Activated naive CD4-positive, alpha-beta T cell (primary cell): ENCODE measurements at places on chromosomes 11 and 22.

DNA sequence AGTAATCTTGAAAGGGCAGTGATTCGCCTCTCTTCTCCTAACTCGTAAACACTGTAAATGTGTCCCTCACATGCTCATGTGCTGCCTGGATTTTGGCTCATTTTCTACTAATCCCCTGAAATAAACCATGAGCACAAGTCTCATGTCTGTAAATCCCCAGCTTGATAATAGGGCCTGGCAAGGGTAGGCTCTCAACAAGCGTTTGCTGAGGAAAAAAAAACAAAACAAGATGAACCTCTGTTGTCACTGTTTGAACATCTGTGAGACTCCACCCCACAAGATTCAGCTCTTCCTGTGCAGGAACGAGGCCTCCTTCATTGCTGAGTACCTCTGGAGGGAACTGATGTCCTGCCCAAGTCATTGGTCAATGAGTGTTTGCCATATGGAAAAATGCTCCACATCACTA, 4.5 kb upstream of the CYB5R2 start:
- DNase-seq: no peak

DNA sequence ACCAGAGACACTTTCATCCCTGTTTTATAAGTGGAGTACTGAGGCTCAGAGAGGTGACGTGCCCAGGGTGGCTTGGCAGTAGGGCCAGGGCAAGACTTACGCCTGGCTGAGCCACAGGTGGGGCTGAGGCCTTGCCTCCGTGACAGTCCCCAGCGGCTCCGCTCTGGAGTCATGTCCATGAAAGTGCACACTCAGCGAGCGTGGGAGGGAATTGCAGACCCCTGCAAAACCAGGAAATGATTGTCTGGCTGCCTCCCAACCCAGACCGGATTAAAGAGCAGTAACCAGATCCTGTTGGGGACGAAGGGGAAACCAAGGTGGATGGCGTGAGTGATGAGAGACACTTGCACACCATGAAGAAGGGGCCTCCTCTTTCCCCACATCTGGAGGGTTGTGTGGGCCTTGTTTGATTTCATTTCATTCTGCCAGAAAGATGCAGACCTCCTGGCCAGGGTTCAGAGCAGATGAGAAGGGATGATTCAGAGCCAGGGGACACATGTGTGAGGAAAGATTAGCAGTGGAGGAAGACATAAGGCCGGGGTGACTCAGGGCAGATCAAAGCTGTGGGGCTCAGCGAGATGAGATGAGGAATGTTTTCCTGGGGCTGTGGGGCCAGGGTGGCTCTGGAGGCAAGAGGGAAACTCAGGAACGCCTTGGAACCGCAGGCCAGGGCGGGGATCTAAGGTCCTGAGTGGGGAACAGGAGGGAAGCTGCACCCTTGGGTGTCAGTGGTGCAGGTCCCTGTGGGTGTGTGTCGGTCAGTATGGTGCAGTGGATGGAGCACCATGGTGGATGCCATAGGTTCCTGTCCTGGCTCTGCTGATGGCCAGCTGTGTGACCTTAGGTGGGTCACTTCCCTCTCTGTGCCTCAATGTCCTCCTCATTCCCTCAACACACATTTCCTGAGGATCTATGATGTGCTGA, 29.9 kb upstream of the LRRC32 start:
- DNase-seq: no peak

GRCh38 chr11:126336138-126336541, 19.3 kb upstream of the ST3GAL4 start:
- DNase-seq: no peak

DNA sequence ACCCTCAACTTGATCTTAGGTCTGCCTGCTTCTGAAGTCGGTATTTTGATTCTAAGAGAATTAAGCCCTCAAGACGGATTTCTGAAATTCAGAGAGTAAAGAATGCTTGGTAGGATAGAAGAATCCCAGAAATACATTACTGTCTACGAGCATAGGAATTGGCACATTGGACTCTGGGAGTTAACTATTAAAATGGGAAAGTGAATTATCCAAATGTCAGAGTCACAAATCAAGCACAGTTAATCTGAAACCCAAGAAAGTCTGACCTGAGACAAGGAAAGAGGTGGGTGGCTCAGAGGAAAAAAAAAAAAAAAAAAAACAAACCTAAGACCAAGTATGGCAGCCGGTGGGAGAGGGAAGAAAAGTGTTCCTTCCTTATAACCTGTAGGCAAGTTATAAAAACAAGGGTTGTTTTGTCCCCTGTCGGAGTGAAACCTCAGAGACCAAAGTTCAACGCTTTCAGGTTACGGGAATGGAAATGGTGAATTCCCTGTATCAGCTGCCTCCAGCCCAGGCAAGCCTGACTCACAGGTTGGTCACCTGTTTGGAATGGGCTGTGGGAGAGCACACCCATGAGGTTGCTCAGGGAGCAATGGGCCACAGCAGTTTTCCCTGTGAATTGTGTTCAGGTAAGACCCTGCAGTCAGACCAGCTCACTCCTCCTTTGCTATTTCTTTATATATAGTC, 139.0 kb downstream of the ETS1 start:
- no peak for DNase-seq

- DNase-seq: no peak
Measured at GRCh38 chr11:46389450-46390330, 1.9 kb downstream of the CHRM4 start.

DNA sequence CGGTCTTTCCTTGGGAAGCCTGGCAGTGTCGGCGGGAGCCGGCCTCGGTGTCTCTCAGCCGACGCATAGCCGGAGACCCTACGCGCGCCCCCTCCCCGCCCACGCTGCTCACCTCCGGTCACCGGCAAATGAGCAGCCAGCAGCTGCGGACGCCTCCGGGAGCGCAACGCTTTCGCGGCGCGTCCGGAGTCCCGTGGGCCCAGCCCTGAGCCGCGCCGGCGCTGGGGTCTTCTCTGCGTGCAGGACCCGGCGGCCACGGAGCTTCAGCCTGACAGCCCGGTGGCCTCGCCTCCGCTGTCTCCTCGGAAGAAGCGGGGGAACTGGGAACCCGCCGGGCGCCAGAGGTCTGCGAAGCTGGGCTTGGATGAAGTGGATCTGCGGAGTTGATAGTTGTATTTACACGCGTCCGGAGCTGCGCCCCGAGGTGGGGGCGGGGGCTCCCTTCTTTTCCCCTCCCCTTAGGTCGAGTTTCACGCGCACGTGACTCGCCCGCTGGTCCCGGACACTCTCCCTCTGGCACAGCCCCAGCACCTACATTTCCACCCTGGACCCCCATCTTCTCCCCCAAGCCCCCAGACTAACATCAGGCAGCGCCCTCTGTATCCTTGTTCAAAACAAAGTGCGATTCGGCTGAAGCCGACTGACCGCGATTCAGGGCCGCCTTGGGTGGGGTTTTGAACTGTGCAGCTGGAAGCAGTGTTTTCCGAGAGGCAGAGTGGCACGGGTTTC, at the start of gene SLC43A1:
SLC43A1 (minus strand) TSS at position 371 of the 729 bp plus-strand sequence. CDS start 1,591 bp downstream, outside the sequence.
- no peak for DNase-seq

GRCh38 chr22:29872989-29873388, 10.0 kb upstream of the MTMR3 start:
- no peak for DNase-seq

DNA sequence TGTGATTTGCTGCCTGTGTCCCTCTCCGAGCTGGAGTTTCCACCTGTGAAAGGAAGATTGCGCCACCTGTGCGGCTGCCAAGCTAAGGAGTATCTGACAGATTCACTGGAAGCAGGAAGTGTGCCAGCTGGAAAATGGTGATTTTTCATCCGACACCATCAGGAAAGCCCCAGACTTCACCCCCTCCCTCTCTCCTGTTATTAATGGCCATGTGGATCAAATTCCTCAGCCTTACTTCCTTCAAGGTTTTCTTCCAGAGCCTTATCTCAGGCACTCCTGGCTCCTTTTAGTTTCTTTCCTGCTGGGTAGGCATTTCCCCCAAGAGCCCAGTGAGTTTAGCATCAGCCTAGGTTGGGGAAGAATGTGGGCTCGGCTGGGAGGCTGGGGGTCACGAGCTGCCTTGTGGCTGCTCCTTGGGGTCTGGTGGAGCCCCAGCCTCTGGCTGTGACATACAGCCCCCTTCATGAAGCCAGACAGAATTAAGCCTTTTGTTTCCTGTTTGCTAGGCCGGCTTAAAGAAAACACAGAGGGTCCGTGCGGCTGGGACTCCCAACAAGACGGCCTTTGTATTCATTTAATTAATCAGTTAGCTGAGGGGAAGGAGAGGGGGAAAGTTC, 37.1 kb downstream of the PKNOX2 start:
- DNase-seq: no peak

- no peak for DNase-seq
Measured at GRCh38 chr11:114162719-114163123, 103.2 kb downstream of the ZBTB16 start.

- no peak for DNase-seq
Measured at GRCh38 chr22:39616781-39617180, 46.2 kb downstream of the CACNA1I start.

DNA sequence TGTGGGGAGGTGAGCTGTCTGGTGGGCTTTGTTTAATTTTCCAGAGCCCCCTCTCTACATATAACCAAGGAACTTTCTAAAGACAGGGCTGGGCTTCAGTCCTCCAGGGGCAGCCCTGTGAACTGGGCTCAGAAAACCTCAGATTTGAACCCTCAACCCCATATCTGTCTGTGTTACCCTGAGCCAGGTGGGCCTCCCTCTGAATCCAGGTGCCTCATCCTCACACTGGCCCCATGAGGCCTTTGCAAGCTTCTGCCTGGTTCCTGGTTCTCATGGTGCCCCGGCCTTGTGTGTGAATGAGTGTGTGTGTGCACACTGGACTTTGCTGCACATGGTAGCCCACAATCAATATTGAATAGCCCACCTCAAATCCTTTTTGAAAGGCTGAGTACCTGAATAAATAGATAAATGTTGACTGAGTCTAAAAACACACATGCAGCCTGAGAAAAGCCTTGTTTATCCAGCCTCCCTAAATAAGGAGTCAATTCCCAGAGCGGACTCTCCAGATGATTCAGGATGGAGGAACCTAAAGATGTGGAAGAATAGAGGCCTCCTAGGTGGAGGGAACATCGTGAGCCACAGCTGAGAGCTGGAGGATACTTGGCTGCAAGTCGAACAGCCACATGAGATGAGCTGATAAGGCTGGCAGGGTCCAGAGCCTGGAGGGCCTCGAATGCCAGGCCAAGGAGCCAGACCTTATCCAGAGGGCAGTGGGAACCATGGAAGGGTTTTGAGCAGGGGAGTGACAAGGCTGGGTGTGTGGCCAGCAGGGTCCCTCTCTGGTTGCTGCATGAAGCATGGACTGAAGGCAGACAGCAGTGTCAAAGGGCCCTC, 28.1 kb upstream of the P2RY2 start:
- no peak for DNase-seq

DNA sequence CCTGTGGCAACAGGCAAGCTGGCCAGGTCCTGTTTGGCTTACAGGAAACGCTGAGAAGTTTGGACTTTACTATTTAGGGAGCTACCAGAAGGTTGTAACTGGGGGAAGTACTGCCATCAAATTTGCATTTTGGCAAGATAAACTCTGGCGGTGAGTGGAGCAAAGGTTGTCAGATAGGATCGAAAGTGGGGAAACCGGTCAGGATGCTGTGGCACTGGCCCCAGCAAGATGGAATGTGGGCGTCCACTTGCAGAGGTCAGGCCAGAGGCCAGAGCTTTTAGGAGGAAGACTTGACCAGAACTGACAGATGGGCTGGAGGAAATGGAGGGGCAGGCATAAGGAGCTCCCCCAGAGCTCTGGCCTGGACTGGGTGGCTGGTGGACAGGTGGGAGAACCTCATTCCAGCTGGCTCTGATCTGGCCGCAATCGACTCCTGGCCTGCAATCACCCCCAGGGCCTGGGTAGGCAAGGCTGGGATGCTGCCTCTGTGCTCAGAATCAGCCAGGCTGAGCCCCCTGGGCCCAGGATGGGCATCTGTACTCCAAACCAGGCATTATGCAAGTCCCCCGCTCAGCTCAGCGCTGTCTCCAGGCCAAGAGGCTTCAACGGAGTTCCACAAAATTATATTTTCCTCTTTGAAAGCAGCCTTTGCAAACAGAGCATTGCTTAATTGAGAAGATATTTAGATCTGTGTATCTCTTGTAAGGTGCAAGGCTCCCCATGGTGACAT, 178.3 kb upstream of the NECTIN1 start:
- no peak for DNase-seq

GRCh38 chr22:32175115-32175514, 16.0 kb upstream of the C22orf42 start:
- no peak for DNase-seq

GRCh38 chr22:23789638-23790037, 2.9 kb downstream of the SMARCB1 start:
- DNase-seq: no peak

DNA sequence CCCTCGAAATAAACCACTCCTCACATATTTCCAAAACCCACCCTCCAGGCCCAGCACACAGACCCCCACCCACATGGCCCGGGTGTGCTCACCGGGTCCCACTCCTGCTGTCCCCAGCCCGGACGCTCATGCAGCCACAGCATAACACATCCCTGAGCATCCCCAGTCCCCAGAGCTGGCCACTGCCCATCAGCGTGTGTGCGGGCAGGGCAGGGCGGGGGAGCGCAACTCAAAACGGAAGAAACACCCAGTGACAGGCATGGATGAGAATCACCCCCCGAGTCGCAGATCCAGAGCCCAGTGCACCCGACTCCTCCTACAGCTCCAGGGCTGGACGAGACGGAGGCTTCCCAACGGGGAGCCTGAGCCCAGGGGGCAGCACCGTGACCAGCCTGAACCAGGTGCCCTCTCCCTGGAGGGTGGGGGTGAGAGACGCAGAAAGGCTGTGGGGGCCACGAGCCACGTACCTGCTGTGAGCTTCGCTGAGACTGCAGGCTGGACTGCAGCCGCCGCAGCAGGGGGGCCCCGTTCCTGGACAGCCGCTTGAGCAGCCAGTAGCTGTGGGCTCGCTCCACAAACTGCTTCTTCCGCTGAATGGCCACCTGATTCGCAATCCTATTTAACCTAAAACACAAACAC, 23.8 kb downstream of the BRD1 start:
- no peak for DNase-seq

- DNase-seq: no peak
Measured at GRCh38 chr11:113574586-113574985, 99.4 kb upstream of the DRD2 start.

GRCh38 chr22:49705972-49706352, 121.7 kb downstream of the BRD1 start:
- no peak for DNase-seq

GRCh38 chr11:75260396-75261170, 20.0 kb downstream of the TPBGL start:
- DNase-seq: no peak

GRCh38 chr11:119474682-119475596, 52.0 kb upstream of the THY1 start:
- DNase-seq: no peak
